ENCODE measurements at places on chromosomes 16 and 17. TPM values are rescaled to one million over a fixed set of nuclear protein-coding genes. Genes with fewer than 3 reads are reported as not detected.

SOX9 gene
- total RNA-seq: 11.9 TPM

KRT28 gene
- not detected for total RNA-seq

CLEC19A gene
- not detected for total RNA-seq

ITGB3 gene
- 88.1 TPM for total RNA-seq

PLD6 gene
- total RNA-seq: 1.8 TPM

PDP2 gene
- total RNA-seq: 20.1 TPM

ABCA9 gene
- 1.8 TPM for total RNA-seq

MT4 gene
- total RNA-seq: not detected

TUBD1 gene
- 4.2 TPM for total RNA-seq

MPHOSPH6 gene
- total RNA-seq: 42.5 TPM

SDR42E1 gene
- total RNA-seq: under 0.01 TPM

FOXL1 gene
- total RNA-seq: 1.8 TPM

SCARF1 gene
- total RNA-seq: 0.59 TPM

ICAM2 gene
- total RNA-seq: 4.2 TPM

RAB11FIP4 gene
- total RNA-seq: 0.74 TPM

CCDC154 gene
- total RNA-seq: 0.30 TPM

KRT39 gene
- total RNA-seq: not detected

SLC13A2 gene
- total RNA-seq: not detected
